ENCODE measurements at places on chromosomes 1 and 21.

DNA sequence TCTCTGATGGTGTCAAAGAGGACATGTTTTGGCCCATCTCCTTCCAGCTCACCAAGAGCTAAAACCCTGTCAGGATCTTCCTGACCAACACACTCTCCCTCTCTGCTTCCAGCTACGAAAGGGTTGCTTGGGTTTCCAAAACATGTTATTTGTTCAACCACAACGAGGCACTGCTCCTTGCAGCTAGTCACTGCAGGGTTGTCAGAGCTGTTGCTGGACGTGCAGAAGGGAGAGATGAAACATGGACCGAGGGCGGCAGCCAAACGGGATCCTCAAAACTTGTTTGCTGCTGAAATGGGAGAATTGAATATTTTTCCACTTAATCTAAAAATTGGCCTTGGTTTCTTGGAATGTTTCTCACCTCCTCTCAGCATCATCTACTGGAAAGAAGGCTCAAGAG lies 12.4 kb downstream of the ZBTB18 start:
- DNase-seq = no peak

- DNase-seq = no peak
Measured at GRCh38 chr1:219813294-219813693, 115.1 kb downstream of the SLC30A10 start.

GRCh38 chr1:93078638-93078985 lies 471 bp upstream of the MTF2 start:
- DNase-seq = no peak

DNA sequence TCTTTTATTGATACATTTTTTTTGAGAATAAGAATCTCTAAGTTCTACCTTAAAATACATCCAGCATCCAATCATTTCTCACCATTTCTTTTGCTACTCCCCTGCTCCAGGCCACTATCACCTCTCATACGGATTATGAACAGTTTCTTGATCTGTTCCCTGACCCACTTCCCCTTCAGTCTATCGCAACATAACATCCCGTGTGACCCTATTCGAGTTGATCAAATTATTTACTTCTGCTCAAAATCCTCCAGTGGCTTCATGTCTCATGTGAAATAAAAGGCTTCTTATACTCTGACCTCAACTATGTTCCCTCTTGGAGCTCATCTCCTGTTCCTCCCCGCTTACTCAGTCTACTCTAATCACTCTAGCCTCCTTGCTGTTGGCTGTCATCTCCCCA lies 5.2 kb downstream of the ALG14 start:
- no peak for DNase-seq

DNA sequence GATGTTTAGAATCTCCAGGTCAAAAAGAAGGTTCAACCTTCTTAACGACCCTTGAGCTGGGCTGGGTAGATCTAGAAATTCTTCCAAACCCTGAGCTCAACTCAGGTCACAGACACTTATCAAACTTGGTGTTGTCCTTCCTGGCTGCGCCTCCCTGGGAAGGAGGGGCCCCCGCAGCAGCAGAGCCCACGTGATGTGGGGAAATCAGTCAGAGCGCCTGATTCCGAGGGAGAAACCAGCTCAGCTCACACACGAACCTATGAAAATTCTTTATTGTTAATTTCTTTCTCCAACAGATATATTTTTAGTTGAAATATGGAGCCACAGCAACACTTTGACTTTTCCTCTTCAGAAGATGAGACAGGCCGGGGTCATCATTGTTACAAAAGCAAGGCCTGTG lies 24.3 kb upstream of the CLSTN1 start:
- no peak for DNase-seq

DNA sequence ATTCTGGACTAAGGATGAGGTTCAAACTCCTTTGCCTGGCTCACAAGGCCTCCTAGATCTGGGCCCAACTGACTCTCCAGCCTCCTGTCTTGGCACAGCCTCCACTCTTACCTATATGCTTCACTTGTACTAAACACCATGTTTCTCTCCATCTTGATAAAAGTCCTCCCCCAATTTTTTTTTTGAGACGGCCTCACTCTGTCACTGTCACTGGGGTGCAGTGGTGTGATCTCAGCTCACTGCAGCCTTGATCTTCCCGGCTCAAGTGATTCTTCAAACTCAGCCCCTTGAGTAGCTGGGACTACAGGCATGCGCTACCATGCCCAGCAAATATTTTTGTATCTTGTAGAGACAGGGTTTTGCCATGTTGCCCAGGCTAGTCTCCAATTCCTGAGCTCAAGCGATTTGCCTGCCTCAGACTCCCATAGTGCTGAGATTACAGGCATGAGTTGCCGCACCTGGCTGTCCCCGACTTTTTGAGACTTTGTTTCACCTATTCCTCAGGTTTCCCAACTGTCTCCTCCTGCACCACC lies 39.7 kb downstream of the CD34 start:
- DNase-seq = no peak

DNA sequence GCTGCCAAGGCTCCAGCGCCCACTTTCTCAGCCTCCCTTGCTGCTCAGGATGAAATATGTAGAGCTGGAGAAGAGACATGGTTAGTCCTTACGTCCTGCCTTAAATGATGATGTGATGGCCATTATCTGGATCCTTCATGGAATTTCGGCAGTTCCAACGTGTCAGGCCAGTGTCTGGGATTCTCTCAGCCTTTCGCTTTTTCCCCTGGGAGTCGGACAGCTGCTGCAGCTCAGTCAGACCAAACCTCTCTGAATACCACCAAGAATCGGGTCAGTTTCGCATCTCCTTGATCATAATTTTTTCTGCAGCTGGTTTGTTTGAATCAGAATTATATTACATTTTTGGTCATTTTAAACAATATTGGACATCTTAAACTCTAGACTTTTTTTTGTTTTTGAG lies 22.3 kb upstream of the KLHDC8A start:
- DNase-seq = no peak

DNA sequence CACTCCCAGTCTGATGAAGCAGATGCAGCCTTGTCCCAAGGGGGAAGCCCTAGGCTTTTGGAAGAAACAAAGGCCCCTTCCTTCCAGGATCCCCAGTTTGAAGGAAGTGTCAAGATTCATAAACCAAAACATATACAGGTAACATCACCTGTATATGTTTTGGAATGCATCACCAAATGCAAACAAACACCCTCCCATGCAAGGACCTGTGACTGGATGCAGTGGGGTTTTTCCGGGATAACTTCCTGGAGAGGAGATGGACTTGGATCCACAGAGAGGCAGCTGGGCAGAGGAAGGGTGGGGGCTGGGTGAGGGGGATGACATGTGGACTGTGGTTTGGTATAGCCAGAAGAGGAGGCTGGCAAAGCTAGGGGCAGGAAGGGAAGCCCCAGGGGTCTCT lies 1.5 kb upstream of the PLA2G2F start:
- DNase-seq = no peak

DNA sequence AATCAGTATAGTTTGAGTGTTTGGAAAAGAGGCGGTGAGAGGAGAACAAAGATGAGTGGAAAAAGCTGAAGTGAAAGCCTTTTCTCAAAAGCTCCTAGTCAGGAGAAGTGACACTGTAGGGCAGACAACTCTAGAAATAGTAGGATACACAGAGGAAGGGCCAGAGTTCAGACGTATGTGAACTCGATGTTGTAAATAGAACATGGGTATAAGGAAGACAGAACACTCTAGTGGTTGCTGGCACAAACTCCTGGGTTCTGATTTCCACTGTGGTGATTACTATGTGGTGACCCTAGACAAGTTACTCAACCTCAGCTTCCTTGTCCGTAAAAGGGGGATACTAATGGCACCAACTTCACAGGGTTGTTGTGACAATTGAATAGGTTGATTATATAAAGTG lies 30.2 kb upstream of the MGST3 start:
- DNase-seq = no peak

DNA sequence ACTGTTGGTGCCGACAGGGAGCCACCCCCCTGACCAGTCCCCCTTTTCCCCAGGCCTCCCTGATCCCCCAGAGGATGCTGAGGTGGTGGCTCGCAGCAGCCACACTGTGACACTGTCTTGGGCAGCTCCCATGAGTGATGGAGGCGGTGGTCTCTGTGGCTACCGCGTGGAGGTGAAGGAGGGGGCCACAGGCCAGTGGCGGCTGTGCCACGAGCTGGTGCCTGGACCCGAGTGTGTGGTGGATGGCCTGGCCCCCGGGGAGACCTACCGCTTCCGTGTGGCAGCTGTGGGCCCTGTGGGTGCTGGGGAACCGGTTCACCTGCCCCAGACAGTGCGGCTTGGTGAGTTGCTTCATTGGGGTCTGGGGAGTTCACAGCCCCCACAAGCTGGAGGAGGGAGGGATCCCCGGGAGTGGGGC lies 89.2 kb downstream of the TRIM11 start:
- DNase-seq = no peak

DNA sequence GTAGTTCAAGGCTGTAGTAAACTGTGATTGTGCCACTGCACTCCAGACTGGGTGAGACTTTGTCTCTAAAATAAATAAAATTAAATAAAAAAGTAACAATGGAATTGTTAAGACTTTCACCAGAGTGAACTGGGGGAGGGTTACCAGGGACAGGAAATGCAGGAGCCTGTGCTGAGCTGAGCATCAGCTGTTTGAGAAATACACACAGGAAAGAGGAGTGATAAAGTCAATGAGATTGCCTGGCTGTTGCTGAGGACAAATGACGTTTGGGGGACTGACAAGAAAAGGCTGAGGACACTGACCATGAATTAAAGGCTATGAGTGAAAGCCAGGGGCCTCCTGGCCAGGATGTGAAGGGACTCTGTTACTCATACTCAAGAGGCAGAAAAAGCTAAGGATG lies 226.3 kb downstream of the SETD4 start:
- no peak for DNase-seq

- DNase-seq = no peak
Measured at GRCh38 chr1:109488201-109488600, 4.5 kb downstream of the ATXN7L2 start.

DNA sequence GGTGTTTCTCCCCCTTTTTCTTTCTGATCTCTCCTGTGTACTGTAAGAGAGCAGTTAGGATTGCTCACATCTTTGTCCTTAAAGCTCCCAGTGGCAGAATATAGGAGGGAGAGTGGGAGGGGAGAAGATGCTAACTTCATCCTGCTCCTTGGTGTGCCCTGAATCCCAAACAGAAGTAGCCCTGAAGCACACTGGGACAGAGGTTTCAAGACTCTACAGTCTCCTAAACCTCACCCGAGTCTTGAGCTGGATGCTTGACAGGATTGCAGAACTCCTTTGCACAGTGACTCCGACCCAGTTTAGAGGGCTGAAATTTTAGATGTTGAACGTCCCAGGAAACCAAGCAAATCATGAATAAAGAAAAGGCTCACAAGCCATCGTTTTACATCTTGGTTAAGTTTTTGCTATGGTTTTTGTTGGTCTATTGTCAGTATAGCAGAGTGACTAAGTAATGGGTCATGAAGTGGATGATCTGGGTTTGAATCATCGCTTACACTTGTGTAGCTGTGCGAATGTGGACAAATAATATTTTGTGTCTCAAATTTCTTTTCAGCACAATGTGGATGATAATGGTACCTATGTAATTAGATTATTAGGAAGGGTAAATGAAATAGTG lies 37.5 kb downstream of the XCL2 start:
- DNase-seq = no peak

- DNase-seq = no peak
Measured at GRCh38 chr1:198530953-198531352, 9.5 kb downstream of the ATP6V1G3 start.

GRCh38 chr1:15153842-15154479 lies 414 bp downstream of the TMEM51 start:
- no peak for DNase-seq

DNA sequence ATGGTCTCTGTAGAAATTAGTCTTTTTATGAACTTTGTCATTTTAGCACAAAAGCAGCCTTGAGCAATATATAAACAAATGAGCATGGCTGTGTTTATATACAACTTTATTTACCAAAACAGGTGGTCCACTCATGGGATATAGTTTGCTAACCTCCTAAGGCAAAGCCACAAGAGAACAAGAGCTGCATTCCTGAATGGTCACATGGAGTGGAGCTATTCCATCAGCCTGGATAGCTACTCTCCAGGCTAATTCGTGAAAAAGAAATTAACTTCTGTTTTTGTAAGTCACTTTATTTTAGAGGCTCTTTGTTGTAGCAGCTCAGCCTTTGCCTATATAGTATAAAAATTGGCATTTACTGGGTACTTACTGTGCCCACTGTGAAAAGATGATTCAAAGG lies 163.3 kb upstream of the FAM78B start:
- no peak for DNase-seq

GRCh38 chr1:219751870-219752507 lies 139.1 kb upstream of the ZC3H11B start:
- no peak for DNase-seq

- DNase-seq = no peak
Measured at GRCh38 chr1:200520735-200521134, 99.8 kb downstream of the KIF14 start.

GRCh38 chr1:21680381-21680780 lies 11.2 kb upstream of the RAP1GAP start:
- DNase-seq = no peak

- DNase-seq = no peak
Measured at GRCh38 chr1:219209578-219209977, 35.9 kb downstream of the LYPLAL1 start.

DNA sequence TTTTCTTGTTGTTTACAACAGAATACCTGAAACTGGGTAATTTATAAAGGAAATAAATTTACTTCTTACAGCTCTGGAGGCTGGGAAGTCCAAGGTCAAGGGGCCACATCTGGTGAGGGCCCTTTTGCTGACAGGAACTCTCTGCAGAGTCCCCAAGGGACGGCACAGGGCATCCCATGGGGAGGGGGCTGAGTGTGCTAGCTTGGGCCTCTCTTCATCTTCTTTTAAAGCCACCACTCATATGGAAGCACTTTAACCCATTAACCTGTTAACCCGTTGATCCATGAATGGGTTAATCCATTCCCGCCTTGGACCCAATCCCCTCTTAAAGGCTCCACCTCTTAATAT lies 76.3 kb downstream of the OBSCN start:
- DNase-seq = no peak

- no peak for DNase-seq
Measured at GRCh38 chr1:233327651-233328141, at the start of gene MAP3K21. Gene MAP3K21, plus strand, starts transcription at chr1:233327724. Its CDS starts 305 bp downstream, at chr1:233328029.

GRCh38 chr1:96522927-96523326 lies 198.7 kb upstream of the PTBP2 start:
- DNase-seq = no peak

- no peak for DNase-seq
Measured at GRCh38 chr1:23593556-23594148, 34.4 kb upstream of the ID3 start.

- DNase-seq = no peak
Measured at GRCh38 chr1:66262208-66262963, 271.6 kb upstream of the SGIP1 start.

- DNase-seq = no peak
Measured at GRCh38 chr1:56938646-56939045, 27.2 kb downstream of the C8B start.

- no peak for DNase-seq
Measured at GRCh38 chr1:7885513-7886404, 32.9 kb upstream of the UTS2 start.

GRCh38 chr1:244350027-244350426 lies 101.7 kb downstream of the ADSS2 start:
- DNase-seq = no peak

DNA sequence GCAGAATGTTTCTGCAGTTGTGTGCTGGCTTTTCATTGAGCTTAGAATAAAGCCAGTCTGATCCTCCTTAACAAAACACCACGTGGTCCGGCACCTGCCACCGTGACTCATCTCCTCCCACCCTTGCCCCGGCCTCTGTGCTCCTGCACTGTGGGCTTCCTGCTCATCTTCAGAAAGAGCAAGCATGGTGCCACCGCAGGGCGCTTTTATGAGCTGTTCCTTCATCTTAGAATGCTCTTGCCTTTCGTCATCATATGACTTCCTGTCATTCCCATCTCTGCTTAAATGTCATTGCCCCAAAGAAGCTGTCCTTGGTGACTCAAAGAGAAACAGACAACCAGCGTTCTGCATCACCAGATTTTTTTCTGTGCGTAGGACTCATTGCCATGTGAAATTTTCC lies 117.8 kb downstream of the HHAT start:
- DNase-seq = peak; percentile 82

All from stimulated activated CD8-positive, alpha-beta memory T cell treated with anti-CD3 and anti-CD28 coated beads, Interleukin-7, amount 100 ng/mL, for 4 hours (primary cell).